ENCODE measurements at places on chromosomes 7 and 10.
A peak's percentile ranks its signal among the peaks of the same experiment; 100 is the strongest.

- no peak for DNase-seq
Observed at GRCh38 chr7:53541475-53541874, 506.0 kb downstream of the POM121L12 start.

DNA sequence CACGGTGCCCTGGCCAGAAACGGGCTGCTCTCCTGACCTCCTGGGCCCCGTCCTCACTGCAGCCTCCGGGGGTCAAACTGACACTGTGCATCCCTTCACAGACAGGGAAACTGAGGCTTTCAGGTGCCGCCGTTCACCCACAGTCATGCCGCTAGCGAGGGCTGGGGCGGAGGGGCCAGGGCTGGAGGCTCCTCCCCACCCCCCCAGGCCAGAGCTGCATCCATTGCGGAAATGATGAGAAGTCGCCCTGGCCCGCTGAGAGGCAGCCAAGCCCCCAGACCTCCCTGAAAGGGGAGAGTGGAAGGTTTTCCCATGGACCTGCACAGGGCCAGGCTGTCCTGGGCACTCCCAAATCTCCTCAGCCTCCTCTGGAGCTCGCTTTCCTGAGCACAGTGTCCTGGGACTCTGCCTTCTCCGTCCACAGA, 16.5 kb upstream of the INPP5A start:
- no peak for DNase-seq

DNA sequence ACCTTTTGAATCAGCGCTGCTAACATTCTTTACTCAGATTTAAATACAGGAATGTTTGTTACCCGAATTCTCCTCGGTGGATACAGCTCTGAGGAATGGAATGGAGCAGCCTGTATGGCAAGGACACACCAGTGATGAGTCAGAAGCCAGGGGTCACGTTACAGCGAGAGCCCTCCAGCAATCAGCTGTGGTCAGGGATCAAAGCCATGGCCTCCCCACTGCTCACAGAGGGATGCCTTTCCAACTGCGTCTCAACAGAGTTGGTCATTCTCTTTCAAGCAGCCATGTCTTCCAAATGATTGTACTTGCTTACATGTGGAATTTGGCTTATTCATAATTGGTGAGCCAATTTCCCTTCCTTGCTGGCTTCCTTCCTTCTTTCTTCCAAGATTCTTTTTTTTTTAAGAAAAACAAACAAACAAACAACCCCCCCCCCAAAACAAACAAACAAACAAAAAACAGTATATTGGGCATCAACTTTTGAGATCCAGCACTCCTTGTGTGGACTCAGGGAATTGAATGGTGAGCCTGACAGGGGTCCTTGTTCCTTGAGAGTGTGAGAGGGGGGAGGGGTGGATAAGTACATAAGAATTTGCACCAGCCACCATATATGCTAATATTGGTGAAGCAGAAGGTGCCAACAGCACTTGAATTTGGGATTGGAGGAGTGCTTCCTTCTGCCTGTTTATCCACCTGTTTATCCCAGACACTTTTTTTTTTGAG, 100.2 kb downstream of the ATXN7L1 start:
- no peak for DNase-seq

DNA sequence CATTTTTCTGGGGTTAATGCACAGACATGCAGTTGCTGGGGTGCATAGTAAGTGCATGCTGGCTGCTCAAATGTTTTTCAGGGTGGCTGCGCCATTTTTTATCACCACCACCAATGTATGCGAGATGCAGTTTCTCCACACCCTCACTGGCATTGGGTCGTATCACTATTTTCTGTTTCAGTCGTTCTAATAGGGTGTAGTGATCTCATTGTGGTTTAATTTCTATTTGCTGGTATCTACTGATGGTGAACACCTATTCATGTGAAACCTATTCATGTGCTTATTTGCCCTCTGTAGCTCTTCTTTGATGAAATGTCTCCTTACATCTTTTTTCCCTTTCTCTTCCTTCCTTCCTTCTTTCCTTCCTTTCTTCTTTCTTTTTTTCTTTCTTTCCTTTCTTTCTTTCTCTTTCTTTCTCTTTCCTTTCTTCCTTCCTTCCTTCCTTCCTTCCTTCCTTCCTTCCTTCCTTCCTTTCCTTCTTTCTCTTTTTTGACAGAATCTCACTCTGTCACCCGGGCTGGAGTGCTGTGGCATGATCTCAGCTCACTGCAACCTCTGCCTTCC, 84.3 kb downstream of the ELFN1 start:
- DNase-seq: no peak

- no peak for DNase-seq
Observed at GRCh38 chr7:119665796-119666195, 607.2 kb upstream of the KCND2 start.

DNA sequence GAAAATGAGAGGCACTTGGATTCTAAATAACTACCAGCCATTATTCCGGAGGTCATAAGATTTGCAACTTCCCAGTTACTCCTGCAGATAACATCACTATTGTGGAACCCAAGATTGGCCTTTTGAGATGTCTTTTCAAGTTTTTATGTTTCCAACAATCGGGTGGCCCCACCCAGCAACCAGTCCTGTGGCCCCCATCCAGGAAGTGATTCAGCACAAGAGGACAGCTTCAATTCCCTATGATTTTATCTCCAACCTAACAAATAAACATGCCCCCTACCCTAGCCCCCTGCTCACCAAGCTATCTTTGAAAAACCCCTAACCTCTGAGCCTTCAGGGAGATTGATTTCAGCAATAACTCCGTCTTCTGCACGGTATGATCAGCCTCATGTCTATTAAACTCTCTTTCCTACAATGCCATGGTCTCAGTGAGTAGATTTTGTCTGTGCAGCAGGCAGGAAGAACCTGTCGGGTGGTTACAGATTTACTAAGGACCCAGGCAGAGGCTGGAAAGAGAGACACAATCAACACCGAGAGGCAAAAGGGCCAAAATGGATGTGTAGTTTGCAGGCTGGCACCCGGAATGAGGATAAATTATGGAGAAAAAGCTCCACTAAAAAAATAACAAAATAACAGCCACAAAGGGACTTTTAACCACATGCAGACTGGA, 83.9 kb upstream of the UNC5B start:
- no peak for DNase-seq

GRCh38 chr7:50352282-50352681, 47.8 kb downstream of the IKZF1 start:
- peak; percentile 53 for DNase-seq

DNA sequence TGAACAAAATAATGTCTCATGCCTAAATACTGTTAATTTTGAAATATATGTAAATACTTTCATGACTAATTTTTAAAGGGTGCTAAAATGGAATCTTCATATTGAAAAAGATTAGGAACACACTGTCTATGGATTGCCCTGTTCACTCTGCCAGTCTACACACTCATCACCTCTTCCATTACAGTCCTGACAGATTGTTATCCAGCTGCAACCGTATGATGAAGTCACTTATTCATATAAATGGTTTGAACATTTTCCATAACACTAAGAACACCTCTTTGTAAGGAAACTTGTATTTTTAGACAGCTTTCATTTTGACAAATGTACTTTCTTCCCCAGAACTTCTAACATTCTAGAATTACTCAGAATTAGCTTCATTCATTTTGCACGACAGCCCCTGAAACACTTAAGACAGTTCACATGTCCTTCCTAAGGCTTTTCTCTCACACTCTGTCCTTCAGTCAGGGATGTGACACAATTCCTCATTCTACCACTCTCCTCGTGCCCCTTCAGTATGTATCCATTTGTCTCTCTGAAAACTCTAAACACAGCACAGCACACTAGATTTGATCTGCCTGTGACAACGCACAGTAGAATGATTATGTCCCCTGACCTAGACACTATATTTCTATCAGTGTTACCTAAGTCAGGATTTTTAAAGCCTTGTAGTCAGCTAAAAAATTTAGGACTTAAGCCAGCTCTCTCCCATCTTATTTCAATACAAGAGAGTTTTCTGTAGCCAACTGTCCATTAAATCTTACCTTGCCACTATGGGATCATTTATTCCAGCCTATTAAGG, 71.9 kb downstream of the ORC5 start:
- peak; percentile 47 for DNase-seq

- DNase-seq: no peak
Observed at GRCh38 chr10:53977267-53977666, 823.8 kb downstream of the PCDH15 start.

- no peak for DNase-seq
Observed at GRCh38 chr7:121323515-121324302, 5.1 kb upstream of the WNT16 start.

DNA sequence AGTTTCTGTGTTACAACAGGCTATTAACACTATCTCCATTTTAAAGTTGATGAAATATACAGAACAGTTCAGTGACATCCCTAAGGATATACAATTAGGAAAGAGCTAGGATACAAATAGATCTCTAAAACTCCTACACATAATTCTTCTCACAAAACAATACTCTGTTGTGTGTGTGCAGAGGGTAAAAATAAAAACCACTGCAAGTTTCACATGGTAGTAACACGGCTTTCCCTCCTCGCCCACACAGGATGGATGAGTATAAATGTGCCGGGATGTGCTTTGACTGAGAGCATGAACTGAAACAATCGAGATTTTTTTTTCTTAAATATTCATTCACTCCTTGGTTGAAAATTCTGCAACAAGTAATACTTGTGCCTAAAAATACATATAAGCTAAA, 131.5 kb upstream of the C1QL3 start:
- peak; percentile 7 for DNase-seq

- DNase-seq: no peak
Observed at GRCh38 chr7:132226046-132226956, 350.0 kb downstream of the PLXNA4 start.

- peak; percentile 47 for DNase-seq
Observed at GRCh38 chr10:130179640-130180039, 43.4 kb downstream of the GLRX3 start.

GRCh38 chr10:17703706-17704105, 48.3 kb upstream of the TMEM236 start:
- no peak for DNase-seq

DNA sequence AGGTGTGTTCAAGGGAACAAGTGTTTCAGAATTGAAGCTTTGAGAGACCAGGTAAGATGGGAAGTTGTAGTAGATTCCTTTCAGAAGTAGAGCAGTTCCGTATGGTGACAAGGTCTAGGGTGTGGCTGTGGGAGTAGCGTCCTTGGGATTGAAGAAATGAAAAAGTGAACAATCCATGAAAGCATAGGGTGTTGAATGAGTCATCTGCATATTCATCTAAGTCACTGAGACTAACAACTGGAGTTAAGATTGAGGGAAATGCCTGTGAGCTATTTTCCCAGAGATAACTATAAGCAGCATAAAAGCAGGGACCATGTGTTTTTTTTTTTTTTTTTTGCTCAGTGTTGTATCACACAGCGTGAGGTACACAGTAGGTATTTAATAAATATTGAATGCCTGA, 134.8 kb downstream of the PHTF2 start:
- DNase-seq: no peak

- DNase-seq: no peak
Observed at GRCh38 chr7:99625321-99625720, 8.6 kb downstream of the ZSCAN25 start.

DNA sequence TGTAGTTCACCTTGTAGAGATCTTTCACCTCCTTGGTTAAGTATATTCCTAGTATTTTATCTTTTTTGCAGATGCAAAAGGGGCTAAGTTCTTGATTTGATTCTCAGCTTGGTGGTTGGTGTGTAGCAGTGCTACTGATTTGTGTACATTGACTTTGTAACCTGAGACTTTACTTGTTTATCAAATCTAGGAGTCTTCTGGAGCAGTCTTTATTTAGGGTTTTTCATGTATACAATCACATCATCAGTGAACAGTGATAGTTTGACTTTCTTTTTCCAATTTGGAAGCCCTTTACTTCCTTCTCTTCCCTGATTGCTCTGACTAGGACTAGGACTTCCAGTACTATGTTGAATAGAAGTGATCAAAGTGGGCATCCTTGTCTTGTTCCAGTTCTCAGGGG, 33.8 kb downstream of the GPR22 start:
- no peak for DNase-seq

DNA sequence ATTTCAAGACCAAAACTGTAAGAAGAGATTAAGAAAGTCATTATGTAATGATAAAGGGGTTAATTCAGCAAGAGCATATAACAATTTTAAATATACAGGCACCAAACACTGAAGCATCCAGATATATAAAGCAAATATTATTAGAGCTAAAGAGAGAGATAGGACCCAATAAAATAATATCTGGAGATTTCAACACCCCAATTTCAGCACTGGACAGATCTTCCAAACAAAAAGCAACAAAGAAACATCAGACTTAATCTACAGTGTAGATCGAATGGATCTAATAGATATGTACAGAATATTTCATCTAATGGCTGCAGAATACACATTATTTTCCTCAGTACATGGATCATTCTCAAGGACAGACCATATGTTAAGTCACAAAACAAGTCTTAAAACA, 151.3 kb downstream of the COBL start:
- DNase-seq: no peak

DNA sequence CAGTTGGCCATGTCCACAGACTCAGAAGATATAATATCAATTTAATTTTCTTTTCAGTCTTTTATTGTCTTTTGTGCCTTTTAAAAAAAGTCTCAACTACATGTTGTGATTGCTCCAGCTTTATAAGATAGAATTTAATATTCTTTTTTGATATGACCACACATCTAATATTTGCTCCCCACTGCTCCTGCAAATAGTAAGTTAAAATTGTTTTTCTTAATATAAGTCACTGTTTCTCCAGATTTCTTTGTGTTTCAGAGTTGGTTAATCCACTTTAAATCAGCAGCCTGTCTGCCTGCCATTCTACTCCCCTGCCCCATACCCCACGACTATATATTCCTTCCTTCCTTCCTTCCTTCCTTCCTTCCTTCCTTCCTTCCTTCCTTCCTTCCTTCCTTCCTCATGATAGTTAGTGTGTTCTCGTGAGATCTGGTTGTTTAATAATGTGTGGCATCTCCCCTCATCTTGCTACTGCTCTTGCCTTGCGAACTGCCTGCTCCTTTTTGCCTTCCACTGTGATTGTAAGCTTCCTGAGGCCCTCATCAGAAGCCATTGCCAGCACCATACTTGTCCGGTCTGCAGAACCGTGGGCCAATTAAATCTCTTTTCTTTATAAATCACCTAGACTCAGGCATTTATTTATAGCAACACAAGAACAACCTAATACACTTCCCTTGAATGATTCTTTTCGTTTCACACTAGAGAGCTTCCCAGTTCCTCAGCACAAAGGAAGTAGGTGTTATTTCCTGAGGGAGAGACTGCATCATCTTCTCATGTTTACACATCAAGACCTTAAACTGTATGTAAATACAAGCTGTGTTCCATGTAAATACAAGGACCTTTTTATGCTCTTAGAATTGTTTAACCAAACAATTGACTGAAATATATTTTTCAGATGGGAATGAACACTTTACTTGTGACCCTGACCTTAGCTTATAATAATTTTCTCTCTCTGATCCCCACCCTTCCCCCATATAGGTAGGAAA, 24.5 kb downstream of the TAS2R16 start:
- DNase-seq: no peak

DNA sequence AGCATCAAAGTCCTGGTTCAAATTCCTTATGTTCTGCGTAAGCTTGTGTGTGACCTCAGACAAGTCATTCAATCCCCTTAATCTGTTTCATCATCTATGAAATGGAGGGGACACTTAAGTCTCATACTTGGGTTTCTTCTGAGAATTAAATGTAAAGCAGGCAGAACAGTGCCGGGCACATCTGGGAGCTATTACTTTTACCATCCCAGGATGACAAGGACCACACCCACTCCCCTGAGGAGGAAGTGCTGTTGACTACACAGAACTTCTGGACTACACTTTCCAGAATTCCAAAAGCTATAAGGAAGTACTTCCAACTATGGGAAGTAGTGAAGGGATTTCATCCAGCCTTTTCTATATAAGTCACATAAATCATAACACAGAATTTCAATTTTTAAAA, 294.9 kb downstream of the IPMK start:
- DNase-seq: no peak

- peak; percentile 40 for DNase-seq
Observed at GRCh38 chr10:97701438-97702069, 12.0 kb upstream of the MARVELD1 start.

All from T-helper 2 cell treated with Interferon-gamma antibody and Interleukin-4, amounts not matched to agents 5 μg/mL and 100 μg/mL, for 36 hours (primary cell).